ENCODE measurements at places on chromosomes 2 and 18.
A peak's percentile ranks its signal among the peaks of the same experiment; 100 is the strongest.

- no peak for DNase-seq
These were observed 436.3 kb downstream of the CBLN2 start for GRCh38 chr18:72107647-72108383.

- no peak for DNase-seq
These were observed 47.8 kb downstream of the SATB2 start for GRCh38 chr2:199409759-199410529.

DNA sequence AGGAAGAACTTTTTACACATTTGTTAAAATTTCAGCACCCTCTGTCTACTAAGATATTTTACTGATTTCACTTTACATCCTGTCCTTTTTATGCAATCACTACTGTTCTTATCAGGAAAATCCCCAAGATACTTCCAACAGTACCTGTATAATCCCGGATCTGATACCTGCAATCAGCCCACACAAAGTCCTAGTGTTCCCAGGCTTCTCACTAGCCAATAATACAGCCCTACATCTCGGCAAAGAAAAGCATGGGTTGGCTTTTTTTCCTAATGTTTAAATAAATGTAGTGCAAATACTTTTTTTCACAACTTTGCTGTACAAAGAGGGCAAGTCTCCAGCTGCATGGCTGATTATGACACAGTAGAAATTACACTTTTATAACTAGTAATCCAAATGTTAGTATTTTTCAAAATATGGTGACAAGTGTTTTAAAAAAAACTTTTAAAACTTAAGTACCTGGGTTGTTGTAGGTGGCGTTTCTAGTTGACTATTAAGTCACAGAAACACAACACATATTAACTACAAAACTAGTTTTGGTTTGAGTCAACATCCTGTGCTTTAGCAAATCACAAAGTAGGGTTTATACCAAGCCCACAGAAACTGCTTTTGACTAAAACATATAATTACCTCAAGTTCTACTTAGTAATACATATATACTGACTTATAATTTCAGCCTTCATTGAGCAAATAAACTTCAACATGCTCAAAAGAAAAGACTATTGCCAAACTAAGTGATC, 19.5 kb downstream of the CNOT11 start:
- no peak for DNase-seq

DNA sequence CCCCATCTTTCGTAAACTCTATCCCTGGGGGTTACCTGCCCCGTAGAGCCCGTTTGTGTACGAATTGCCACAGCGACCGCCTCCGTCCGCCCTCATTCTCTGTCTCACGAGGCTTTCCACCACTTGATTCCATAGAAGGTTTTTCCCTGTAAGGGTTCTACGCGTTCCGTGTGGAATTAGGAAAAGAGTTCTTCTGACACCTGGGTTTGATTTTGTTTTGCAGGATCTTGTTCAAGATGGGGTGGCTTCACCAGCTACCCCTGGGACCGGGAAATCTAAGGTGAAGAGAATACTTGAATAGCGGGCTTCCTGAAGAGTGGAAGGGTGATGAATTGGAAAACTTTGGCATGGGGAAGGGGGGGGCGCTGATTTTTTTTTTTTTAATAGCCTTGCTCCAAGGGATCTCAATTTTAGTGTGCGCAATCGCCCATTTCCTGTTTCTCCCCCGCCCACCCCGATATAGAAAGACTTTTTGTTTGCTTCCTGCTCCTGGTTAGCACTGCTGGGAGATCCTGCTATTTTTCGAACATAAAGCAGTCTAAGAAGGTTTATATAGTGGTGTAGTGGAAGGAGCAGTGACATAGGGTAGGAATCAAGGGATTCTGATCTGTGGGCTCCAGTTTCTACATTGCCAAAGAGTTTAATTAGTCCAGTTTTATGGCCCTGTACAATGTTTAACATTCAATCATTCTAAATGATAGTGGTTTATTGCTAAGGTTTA, 564 bp downstream of the GCC2 start:
- DNase-seq, result no peak

DNA sequence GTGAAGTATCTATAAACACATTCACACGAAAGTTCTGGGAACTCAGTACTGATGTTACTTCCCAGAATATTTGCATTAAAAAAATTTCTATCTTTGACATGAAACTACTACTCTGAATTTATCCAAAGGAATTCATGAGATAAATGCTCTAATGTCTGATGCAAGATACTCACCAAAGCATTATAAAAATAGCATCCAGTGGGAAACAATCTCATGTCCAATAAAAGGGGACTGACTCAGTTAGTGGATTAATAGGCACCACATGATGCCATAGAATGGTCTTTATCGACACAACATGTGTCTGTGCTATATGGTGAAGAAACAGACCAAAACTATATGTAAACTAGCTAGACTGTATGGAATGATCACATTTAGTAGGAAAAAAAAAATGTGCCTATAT, 33.9 kb downstream of the LAMA3 start:
- DNase-seq, result no peak

DNA sequence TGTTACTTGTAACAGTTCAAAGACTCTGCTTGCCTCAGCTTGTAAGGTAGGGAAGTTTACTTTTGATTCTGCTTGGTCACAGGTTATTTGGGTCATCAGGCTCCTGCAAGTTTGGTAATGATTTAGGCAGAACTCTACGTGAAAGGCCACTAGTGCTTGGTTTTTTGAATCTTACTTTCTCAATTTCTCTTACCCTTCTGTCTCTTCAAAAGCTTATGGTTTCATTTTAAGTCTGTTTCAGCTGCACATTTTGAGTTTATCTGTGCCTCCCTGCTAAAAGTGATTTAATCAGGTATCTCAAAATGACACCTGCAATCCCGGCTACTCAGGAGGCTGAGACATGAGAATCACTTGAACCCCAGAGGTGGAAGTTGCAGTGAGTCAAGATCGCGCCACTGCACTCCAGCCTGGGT, 26.3 kb upstream of the MOCOS start:
- no peak for DNase-seq

DNA sequence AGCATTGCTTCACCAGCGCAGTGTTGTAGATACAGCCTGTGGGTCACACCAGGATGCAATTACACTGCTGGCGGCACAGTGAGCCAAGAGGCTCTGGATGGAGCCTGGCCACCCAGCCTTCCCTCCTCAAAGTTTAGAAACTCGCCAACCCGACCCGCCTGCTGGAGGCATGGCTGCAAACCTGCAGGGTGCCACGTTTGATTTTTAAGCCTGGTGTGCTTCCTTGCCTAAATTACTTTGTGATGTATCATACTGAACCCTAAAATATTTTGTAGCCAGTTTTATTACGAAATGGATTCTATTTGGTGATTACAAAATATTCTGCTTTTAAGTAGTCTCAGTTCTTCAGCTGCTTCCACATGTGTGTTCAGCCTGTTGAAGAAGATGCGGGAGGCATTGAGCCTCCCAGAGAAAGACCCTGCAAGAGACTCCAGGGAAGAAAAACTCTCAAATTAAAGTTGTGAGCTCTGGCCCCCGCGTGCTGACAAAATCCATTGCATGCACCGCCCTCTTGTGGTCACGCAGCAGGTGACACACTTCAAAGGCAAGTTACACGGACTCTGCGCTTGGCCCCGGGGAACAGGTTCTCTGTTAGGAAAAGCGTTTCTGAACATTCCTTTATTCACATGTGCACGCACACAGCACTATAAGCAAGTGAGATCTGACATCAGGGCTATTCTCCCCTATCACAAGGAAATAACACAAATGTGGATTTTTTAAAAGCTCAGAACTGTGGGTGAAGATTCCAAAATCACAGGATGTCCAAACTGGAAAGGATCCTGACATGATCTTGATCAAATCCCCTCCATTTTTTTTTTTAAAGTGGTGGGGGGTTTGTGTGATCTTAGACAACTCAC, 63.0 kb upstream of the TWIST2 start:
- peak; percentile 54 for DNase-seq

- no peak for DNase-seq
These were observed 266.9 kb downstream of the GLI2 start for GRCh38 chr2:121002597-121002996.

- no peak for DNase-seq
These were observed 319.8 kb downstream of the FBXO15 start for GRCh38 chr18:73827801-73828200.

GRCh38 chr2:3354986-3355385, 22.6 kb downstream of the EIPR1 start:
- no peak for DNase-seq

GRCh38 chr18:44857081-44857480, 176.4 kb downstream of the SETBP1 start:
- DNase-seq, result no peak

- no peak for DNase-seq
These were observed 20.0 kb downstream of the ELP2 start for GRCh38 chr18:36149514-36150289.

- no peak for DNase-seq
These were observed 63.6 kb downstream of the CIB4 start for GRCh38 chr2:26577442-26578112.

DNA sequence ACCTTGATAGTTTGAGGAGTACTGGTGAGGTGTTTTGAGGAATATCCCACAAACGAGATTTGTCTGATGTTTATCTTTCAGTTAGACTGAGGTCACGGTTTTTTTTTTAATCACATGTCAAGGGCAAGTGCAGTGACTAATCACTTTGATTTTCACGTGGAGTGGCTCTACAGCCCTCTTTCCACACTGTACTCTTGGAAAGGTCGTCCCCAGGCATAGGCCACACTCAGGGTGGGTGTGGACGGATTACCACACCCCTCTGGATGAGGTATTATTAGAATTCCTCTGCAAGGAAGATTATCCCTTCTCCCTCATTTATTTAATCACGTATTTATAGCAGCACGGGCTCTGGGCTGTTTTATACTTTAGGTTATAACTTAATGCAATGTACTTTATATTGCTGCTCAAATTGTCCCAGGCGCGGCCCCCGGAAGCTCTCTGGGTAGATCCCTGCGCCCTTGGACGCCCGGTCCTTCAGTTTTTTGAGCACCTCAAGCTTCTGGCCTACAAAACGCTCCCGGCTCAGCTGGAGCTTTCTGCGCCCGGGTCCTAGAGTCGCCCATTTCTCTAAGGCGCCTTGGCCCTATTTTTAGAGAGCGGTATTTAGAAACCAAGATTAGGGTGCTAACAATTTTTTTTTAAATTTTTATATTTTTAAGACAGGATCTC, 515 bp upstream of the PLEKHB2 start:
- peak; percentile 82 for DNase-seq

DNA sequence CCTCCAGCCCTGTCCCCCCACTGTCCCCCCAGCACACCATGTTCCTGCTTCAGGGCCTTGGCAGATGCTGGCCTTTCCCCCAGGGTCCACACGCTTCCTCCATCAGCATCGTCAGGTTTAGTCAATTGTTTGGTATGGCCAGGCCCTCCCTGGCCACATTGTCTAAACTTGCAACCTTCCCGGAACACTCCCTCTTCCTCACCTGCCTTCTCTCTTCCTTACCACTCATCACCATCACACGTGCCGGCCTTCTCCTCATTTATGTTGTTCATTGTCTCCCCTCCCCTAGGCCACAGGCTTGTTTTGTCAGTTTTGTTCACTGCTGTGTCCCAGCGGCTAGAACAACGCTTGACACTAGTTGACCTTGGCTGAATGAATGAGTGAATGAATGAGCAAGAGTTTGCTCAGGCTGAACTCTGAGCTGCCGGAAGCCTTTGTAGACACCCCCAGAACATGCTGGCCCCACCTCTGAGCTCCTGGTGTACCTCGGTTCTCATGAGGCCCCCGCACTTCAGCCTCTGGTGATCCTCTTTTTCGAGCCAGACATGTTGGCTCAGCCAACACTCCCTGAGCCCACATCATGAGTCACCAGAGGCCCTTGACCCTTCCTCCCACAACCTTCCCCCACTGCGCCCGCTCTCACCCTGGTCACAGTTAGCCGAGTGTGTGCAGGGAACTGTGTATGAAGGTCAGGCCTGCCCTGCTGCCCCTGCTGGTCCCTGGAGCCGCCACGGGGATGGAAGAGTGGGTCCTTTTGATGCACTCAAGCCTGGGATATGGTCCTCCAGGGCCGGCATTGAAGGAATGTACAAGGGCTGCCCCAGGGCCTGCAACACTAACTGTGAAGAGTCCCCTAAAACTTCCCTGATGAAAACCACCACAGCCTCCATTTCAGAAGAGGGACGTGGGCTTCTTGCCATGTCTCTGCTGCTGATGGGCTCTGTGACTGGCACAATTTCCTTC, 57.5 kb downstream of the HS1BP3 start:
- DNase-seq, result no peak

- DNase-seq, result no peak
These were observed 141.1 kb downstream of the HDAC4 start for GRCh38 chr2:239259603-239260298.

- no peak for DNase-seq
These were observed 8.4 kb upstream of the ANXA4 start for GRCh38 chr2:69733342-69734034.

- no peak for DNase-seq
These were observed 650.1 kb downstream of the SLC4A3 start for GRCh38 chr2:220277445-220277975.
